Activated CD8-positive, alpha-beta memory T cell treated with anti-CD3 and anti-CD28 coated beads for 24 hours (primary cell): ENCODE measurements at places on chromosomes 2 and 18.
A peak's percentile ranks its signal among the peaks of the same experiment; 100 is the strongest.

GRCh38 chr2:15940661-15941480 is 521 bp downstream of the MYCN start:
- DNase-seq = peak; percentile 59

DNA sequence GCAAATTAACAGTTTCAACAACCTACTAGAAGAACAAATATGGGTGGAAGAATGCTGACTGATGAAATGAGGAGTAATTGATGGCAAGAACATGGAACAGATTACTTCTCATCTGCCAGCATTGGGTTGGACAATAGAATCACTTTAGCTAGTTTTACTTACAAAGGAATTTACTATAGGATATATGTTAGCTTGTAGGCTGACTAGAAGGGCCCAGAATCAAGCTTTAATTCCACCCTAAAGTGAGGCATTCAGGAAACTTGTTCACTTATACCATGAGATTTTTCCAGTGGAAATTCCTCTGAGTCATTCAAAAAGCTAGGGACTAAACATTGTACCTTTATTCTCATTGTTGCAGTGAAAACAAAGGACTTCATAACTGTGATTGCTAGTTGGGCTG is 5.0 kb upstream of the ZSWIM2 start:
- DNase-seq = no peak

DNA sequence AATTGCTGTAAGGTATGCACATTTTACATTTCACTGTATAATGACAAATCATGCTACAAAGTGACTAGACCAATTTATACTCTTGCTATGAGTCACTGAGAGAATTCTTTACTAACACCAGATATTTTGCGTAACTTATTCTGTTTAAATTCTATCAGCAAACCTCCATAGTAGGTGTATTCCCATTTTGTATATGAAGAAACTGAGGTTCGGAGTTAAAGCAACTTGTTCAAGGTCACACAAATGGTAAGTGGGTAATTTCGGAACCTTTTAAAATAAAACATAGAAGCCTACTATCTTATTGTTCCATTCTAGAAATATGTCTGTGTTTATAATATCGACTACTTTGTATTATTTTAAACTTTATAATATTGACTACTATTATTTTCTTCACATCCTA is 15.9 kb upstream of the CPS1 start:
- DNase-seq = no peak

DNA sequence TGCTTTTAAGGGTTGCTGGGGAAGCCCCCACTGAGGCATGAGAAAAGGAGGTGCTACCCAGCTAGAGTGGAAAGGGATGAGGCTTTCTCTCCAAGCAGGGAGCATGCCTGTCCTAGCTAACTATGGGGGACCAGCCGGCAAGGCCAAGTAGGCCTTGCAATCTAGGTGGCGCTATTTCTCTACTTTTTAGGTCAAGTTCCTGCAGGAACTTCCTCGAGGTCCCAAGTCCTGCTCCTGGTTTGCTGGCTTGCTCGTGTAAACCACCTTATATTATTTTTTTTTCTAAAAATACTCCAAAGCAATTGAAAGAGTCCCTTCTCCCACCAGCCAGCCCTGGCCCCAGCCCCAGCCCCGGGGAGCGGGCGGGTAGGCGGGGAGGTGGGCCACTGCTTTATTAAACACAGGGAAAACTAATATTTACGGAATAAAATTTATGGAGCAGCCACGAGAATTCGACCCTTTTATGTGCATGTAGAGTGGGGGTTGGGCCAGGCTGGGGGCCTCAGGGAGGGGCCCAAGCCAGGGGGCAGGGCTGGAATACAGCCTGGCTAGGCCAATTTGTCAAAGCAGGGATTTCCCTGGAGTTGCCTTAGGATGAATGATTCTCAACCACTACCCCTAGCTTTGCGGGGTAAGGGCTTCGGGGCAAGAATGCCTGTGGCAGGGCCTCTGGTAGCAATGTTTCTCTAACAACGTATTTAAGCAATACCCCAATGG is 12.8 kb upstream of the IHH start:
- no peak for DNase-seq

GRCh38 chr2:14977021-14977420 is 344.5 kb downstream of the LRATD1 start:
- DNase-seq = no peak

- peak; percentile 52 for DNase-seq
Observed at GRCh38 chr2:238097988-238098871, 1.9 kb upstream of the ESPNL start.

- DNase-seq = no peak
Observed at GRCh38 chr2:188245230-188245629, 46.4 kb upstream of the GULP1 start.

DNA sequence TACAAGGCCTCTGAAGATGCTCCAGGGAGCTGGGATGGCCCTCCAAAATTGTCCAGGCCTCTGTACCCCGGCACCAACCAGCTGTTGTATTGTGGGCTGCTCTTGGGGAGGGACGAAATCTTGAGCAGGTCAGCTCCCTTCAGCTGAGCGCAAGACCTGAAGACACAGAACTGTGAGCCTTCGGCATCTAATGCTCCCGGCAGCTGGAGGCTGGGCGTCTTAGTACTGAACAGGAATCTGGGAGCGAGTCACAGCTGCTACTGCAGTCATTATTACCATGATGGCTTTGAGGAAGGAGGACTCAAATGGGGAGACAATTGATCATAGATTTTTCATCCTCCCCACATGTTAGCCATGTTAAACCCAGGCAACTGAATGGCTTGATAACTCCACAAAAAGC is 83.0 kb upstream of the LTBP1 start:
- no peak for DNase-seq

- no peak for DNase-seq
Observed at GRCh38 chr2:224734949-224735348, 18.8 kb upstream of the CCDC195 start.

- peak; percentile 74 for DNase-seq
Observed at GRCh38 chr2:9770308-9771100, 72.8 kb upstream of the TAF1B start.

GRCh38 chr2:12010779-12011178 is 264.3 kb downstream of the LPIN1 start:
- DNase-seq = no peak

DNA sequence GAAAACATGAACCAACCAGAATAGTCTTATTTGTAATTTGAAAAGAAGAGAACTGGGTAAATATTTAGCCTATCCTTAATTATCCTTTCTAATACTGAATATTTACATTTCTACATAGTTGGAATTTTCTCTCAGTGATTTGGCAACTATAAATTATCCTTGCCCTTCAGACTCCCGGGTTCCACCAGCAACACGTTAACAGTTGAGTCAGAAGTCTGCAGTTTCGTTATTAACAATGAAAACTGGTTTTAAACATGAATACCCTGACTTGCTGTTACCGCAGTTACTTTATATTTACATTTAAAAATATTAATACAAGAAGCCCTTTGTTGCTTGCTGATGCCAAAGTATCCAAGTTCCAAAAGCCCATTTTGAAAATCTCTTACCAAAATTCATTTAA is 673.0 kb downstream of the ARHGAP15 start:
- DNase-seq = no peak

GRCh38 chr2:218031771-218032257 is 29.0 kb upstream of the TNS1 start:
- DNase-seq = peak; percentile 53

DNA sequence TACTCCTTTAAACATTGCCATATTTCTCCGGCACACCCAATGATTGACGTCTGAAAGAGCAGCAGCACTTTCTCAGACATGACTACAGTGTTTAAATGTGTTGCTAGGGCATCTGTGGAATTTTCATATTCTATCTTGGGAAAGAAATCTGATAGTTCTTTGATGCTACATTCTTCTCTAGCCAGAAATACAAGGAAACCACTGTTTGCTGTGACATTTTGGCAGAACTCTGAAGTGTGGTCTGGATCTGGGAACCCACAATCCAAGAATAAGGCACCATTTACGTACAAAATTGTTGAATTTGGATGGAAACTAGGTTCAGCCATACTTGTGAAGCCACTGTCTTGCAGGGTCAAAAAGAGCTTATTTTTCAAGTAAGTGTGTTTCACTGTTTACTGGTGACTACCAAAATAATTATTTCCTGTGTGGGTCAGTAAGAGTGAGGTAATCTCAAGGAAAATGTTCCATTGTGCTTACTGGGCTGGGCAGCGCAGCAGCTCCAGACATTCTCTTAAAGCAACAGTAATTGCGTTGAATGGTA is 21.3 kb upstream of the CD28 start:
- DNase-seq = no peak

DNA sequence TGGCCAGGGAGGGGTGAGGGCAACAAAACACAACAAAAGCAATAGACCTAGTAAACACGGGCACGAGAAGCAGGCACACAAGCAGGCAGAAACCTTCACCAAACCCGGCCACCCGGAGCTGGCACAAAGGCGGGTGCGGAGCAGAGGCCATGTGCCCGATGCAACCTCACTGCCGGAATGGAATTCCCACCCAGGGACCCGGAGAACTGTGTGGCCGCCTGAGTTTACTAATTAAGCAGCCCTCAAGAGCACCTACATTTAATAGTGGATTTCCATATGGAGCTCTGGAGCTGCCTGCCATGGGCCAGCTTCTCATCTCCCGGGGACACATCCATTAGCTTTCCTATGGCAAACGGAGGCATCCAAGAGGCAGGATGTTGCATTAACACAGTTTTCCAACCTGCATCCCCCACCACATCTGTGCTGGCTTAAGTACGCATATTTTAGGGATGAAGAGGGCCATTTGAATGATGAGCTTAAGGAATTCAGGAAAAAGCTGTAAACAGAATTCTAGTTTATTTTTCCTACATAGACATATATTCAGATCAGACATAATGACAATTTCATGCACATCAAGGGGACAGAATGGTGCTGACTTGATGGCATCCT is 104.5 kb upstream of the SMIM21 start:
- DNase-seq = no peak

DNA sequence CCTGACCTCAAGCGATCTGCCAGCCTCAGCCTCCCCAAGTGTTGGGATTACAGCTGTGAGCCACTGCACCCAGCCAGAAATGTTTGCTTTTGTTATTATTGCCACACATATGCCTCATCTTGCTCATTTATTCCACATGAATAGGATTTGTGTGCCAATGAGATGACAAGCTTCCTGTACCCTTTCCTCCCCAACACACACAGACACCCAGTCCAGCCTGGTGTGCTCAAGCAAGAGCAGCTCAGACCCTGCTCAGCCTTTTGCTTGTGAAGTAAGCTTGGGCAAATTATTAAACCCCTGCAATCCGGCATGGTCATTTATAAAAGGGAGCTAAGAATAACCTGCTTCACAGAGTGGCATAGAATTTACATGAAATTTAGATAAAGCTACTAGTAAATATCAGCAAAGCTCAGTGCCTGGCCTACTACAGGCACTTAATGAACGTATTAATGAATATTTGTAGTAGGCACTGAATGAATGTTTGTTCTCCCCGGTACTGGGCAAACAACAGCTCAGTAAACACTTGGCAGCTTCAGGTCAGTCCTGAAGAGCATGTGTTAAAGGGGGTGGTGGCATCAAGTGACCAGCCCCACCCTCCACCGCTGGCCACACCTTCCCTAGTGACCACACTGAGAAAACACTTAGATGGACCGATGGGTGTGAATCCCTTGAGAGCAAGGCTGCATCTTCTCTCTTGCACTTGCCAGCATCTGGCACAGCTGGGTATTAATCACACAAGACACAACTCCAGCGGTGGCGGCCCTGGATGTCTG is 280.2 kb downstream of the SRBD1 start:
- DNase-seq = no peak

GRCh38 chr2:220420820-220421219 is 793.4 kb downstream of the SLC4A3 start:
- no peak for DNase-seq

DNA sequence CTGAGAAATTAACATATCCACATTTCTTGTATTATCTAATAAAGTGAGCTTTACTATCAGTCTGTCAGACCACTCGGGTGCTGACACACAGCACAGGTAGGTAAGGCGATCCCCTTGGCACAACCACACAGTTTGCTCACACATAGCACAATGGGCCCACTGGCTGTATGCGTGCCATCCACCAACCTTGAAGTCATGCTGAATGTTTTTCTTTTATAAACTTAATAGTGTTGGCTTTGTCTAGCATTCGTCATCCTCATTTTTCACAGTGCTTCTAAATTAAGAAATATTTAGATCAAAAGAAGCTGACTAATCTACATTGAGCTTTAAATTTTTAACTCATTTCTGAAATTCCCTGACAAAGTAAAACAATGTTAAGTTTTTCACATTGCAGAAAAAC is 50.0 kb upstream of the PAPOLG start:
- no peak for DNase-seq

GRCh38 chr2:191813943-191814342 is 32.9 kb downstream of the CAVIN2 start:
- DNase-seq = no peak

- DNase-seq = no peak
Observed at GRCh38 chr18:7066965-7067555, 50.5 kb downstream of the LAMA1 start.

- no peak for DNase-seq
Observed at GRCh38 chr2:230764346-230764745, 51.7 kb downstream of the CAB39 start.

- no peak for DNase-seq
Observed at GRCh38 chr2:196036442-196036841, 32.2 kb downstream of the DNAH7 start.

GRCh38 chr2:23286758-23287704 is 97.9 kb upstream of the KLHL29 start:
- no peak for DNase-seq

- DNase-seq = no peak
Observed at GRCh38 chr18:33710269-33710668, 132.2 kb downstream of the ASXL3 start.

DNA sequence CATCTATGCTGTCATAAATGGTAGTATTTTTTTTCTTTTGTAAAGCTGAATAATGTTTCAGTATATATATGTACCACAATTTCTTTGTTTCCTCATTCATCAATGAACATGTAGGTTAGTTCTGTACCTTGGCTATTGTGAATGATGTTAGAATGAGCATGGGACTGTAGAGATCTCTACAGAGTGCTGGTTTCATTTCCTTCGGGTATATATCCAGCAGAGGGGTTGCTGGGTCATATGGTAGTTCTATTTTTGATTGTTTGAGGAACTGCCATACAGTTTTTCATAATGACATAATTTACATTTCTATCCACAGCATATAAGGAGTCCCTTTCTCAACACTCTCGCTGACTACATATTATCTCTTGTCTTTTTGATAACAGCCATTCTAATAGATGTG is 243.5 kb downstream of the CDH7 start:
- no peak for DNase-seq

DNA sequence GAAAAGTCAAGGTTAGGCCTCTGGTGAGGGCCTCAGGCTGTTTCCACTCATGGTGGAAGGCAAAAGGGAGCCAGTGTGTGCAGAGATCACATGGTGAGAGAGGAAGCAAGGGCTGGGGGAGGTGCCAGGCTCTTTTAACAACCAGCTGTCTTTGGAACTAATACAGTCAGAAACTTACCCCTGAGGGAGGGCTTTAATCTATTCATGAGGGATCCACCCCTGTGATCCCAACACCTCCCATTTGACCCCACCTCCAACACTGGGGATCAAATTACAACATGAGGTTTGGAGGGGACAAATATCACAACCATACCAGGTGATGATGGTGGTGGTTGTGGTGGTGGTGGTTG is 10.9 kb downstream of the POLI start:
- no peak for DNase-seq
